ENCODE measurements at places on chromosomes 5 and 9.
A peak's percentile ranks its signal among the peaks of the same experiment; 100 is the strongest.

DNA sequence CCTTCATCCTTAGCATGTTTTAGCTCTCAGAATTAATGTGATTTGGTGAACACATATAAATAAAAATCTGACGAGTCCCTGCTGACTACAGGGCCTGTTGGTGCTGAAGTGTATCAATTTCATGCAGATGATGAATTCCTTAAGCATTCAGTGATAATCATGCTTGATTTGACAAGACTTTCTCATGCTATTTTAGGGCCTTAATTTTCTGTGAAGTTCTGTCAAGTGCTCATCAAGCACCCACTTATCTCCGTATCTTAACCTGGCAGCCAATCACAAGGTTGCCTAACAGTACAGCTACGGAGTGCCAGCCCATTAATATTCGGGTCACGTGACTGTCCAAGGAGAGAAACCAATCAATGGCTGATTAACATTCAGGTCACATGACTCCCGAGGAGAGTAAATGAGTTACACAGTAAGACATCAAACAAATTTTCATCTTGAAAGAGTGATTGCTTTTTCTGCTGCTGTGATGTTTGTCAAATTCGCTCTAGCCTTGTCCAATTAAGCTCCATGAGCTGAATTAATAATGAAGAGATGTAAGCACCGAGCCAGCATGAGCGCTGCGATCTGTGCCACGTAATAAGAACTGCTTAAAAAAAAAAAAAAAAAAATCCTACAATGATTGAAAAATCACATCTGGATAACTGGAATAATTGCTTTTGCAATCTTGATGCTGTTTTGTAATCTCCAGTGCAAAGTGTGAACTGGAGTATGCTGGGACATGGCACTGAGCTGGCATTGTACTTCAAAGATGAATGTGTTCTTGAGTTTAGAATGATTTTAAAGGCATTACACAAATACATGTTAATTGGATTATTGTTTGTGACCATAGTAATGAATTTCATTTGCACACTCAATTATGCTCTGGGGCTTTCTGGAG lies 104.3 kb upstream of the SPATA31D4 start:
- DNase-seq, result no peak

DNA sequence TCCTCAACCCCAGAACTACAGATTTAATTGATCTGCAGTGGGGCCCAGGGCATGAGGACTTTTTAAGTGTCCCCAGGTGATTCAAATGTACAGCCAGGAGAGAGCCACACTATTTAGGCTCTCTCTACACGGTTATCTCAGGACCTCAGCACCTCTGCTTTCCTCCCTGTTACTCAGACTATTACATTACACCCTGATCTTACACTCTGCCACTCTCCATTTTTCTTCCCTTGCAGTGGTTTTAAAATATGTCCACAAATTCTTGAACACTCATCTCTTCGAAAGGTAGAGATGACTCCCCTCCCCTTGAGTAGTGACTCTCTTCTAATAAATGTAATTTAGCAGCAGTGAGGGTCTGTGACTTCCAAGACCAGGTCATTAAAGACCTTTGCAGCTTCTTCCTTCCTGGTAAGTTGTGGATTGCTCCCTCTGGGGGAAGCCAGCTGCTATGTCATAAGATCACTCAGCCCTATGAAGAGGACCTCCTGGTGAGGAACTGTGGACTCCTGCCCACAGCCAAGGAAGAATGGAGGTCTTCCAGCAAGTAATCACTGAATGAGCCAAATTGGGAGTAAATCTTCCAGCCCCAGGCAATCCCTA lies 87.5 kb upstream of the SSBP2 start:
- peak; percentile 53 for DNase-seq

DNA sequence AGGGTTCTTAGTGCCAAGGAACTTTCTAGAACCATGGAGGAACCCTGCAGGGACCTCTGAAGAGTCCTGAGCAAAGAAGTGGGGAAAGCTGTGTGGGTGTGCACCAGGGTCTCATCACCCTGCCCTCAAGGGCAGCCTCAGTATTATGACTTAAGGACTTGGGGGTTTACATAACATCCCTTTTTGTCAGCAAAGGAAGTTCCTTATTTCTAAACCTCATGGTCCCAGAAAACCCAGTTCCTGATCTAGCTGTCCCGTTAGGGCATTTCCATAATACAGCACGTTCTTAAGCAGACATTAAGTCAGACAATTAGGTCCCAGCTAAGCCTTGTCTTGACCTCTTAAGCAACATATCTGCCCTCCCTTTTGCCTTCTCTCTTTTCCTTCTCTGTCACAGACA lies 57.3 kb downstream of the DAPK1 start:
- peak; percentile 41 for DNase-seq

GRCh38 chr5:127486471-127486870 lies 31.0 kb upstream of the PRRC1 start:
- DNase-seq, result no peak

GRCh38 chr5:151251621-151252020 lies 1.4 kb upstream of the GM2A start:
- DNase-seq, result no peak

DNA sequence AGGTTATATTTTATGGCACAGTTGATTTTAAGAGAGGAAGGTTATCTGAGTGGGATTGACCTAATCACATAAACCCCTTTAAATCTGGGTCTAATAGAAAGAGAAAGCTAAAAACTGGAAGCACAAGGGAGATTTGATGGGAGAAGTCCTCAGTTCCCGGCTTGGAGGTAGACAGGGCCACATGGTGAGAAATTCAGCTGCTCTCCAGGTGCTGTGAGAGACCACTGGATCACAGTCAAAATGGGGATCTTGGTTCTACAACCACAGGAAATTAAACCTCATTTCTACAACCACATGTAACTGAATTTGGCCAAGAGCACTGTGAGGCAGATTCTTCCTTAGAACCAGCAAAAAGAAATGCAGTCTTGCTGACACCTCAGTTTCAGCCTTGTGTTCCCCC lies 2352.7 kb downstream of the MAT2B start:
- DNase-seq, result no peak

DNA sequence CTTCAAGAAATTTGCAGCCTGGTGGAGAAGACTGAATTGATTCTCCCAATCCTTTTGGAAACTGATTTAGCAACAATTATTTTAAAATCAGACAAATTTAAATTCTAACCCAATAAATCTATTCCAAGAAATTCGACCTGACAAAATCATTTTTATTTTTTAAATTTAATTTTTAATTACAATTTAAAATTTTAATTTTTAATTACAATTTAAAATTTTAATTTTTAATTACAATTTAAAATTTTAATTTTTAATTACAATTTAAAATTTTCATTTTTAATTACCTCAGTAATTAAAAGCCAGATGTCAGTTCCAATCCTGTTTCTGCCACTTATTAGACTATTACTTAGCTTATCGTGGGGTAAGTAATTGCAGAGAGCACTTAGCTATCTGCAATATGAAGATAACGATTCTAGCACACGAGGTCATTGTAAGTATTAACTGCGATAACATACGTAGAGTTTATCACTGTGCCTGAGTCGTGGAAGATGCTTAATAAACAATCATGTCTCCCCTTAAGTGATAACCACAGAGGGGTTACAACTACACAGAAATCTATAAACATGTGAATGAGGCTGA lies 346.4 kb upstream of the SLC24A2 start:
- DNase-seq, result no peak

- no peak for DNase-seq
Measured at GRCh38 chr5:113197456-113198200, 221.0 kb downstream of the DCP2 start.

GRCh38 chr5:122424132-122424531 lies 112.1 kb downstream of the SNCAIP start:
- no peak for DNase-seq

GRCh38 chr5:1943481-1943880 lies 60.8 kb upstream of the IRX4 start:
- no peak for DNase-seq

DNA sequence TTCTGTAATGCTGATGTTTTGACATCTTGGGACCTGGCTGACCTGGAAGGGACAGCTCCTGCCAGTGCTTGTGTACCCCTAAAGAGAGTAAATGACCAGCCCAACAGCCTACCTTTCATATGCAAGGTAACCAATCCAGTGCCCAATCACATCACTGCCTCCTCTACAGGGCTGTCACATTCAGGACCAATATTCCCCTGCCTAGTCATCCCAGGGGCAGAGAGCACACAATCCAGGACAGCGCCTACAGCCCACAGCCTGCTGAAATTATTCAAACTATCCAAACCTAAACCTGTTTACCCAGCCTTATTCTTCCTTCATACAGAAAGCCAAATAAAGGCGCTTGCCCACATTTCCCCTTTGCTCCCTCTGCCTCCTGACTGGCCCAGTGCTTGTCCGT lies 284.1 kb downstream of the CTNND2 start:
- DNase-seq, result peak; percentile 56

DNA sequence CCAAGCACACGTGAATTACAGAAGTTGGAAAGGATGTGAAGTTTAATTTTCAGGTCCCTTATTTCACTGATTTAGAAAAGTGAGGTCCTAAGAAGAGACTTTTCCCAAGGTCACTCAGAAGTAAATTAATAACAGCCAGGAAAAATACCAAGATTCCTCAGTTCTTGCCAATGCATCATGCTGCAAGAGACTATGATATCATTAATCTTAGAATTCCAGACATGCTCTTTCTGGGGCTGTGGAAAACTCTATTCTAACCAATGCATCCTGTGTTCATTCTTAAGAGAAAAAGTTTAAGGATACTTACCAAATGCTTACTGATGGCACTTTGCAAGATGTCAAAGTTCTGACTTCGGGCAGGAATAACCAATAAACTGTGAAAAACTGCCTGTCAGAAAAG lies 42.8 kb downstream of the TEX10 start:
- DNase-seq, result no peak

GRCh38 chr9:126343271-126343700 lies 16.7 kb downstream of the MVB12B start:
- no peak for DNase-seq

GRCh38 chr5:121264605-121265004 lies 587.1 kb upstream of the FTMT start:
- no peak for DNase-seq

- no peak for DNase-seq
Measured at GRCh38 chr9:33111631-33112030, 35.2 kb upstream of the SMU1 start.

DNA sequence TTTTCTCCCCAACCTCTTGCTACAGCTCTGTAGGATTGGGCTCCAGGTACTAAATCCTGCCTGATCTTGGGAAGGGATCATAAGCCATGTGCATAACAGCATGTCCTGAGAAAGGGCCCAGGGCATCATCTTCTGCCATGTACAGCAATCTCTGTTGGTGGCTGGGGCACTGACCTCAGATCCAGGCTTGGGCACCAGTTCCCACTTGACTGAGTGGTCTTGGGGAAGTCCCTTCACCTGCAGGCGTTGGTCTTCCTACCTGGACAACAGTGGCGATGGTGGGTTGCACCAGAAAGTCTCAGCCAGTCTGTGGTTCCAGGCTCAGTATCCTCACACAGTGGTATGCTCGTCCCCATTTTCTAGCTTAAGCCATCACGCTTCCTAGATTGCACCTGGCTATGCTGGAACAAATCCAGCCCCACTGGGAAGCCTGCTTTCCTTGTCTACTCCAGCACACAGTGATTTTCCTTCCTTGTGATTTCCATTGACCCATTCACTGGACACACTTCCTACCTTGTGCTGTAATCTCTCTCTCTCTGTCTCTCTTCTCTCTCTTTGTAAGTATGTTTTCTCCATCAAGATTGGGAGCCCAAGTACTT lies 121.7 kb upstream of the PITX1 start:
- no peak for DNase-seq

DNA sequence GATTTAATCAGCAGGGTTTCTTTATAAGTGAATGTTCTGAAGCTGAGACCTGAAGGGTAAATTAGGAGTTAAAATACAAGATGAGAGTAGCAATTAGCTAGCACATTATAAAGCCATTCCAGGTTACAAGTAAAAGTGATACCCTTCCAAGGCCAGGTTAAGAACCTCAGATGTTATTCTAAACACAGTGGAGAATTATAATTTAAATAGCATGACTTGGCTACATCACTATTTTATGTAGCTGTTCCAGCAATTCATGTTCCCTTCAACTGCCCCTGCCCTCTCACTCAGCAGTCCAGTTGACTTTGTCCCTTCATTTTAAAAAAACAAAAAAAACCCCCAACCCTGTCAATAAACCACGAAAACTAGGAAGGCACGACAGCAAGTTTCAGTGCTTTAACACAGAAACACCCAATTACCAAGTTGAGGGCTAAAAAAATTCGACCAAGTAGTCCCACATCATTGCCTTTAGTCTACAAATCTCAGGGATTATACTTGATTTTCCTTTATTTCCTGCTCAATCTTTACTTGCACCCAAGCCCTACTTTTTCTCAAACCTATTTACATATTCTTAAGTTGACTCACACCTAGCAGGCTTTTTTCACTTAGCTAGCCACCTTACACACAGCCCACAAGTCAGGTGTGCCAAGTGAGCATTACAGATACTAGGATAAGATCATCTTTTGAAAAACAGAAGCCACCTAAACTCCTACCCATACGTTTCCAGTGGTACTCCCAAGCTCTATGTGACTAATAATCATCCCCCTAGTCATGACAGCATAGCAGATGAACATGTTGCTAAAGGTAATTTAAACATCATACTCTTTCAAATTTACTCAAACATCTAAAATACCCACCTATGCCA lies 3.4 kb downstream of the RPL37 start:
- no peak for DNase-seq

DNA sequence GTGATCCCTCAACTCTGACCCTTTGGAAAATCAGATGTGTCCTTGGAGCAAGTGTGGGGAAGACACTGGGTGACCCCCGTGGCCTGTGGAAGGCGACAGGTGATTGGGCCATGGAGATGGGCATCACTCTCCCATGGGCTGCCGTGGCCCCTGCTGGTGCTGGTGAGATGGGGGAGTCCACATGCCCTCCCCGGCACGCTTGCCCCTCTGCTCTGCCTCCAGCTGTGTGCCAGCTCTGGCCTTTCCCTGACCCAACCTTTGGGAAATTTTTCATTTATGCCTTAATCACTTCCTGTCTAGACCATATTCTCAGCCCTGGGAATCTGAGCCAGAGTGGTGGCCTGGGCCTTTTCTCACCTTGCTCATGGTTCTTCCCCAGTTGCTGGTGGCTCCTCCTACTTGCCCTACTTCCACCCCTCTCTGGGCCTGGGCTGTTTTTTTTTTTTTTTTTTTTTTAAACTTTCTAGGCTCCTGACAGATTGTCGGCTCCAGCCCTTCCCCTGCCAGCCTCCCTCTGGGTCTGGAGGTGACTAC lies 56.6 kb downstream of the RGS3 start:
- DNase-seq, result no peak

DNA sequence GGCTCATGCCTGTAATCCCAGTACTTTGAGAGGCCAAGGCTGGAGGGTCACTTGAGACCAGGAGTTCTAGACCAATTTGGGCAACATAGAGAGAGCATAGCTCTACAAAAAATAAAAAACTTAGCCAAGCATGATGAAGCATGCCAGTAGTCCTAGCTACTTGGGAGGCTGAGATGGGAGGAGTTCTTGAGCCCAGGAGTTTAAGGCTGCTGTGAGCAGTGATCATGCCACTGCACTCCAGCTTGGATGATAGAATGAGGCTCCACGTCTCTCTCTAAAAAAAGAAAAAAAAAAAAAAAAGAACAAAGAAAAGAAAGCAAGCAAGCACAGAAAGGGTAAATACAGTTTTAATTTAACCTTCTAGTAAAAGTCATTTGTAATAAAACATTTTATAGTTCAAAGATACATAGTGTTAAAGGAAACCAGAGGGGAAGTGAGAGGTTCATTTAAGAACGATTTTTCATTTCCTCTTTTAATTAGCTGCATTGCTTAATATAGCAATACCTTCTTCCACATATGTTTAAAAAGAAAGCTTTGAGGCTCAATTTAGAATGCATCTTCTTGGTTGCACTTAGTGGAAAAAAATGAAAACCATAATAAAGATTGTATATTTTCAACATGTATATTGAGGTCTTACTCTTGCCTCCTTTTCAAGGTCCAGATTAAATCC lies 14.9 kb downstream of the GAPT start:
- no peak for DNase-seq

Measured in trophoblast cell (in vitro differentiated cells and primary cell).